ENCODE measurements at places on chromosomes 6 and 20.
A peak's percentile ranks its signal among the peaks of the same experiment; 100 is the strongest.

DNA sequence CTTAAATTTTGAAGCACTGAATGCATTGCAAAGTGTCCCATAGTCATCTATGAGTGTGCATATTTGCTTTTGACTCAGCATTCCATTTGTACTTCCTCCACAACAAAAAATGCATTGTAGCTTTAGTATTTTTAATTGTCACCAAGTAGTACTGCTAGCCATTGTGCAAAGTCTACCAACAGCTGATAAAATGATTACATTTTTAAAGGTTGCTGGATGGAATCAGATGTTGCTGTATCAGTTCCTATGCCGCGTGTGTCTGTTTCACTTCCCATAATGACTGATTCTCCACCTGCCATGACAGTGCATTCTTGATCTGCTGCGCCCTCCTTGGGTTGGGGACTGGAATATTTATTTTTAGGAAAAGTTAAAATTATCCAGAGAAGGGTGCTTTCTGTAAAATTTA lies 41.2 kb downstream of the SLX4IP start:
- peak; percentile 82 for DNase-seq

- DNase-seq, result peak; percentile 28
These were observed 153.3 kb downstream of the SCML4 start for GRCh38 chr6:107670792-107671199.

- no peak for DNase-seq
These were observed 369.0 kb downstream of the PREX1 start for GRCh38 chr20:48458601-48459385.

DNA sequence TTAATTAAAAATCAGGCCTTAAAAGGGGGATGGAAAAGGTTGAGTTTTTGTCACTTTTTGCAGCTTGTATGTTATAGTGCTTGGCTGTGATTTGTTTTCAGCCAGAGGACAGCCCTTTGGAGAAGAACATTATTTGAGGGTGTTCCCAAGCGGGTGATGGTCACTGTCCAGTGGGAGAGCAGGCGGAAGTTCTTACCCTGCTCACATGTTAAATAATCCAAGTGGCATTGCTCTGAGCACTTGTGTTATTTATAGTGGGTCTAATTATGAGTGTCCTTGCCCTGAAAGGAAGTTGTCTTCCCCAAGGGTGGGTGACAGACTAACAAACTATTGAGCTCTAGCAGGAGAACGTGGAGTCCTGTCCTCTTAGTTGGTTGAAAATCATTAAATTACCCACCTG lies 49.5 kb downstream of the DOK5 start:
- DNase-seq, result no peak

GRCh38 chr6:98833307-98834059 lies 891 bp upstream of the POU3F2 start:
- DNase-seq, result no peak

DNA sequence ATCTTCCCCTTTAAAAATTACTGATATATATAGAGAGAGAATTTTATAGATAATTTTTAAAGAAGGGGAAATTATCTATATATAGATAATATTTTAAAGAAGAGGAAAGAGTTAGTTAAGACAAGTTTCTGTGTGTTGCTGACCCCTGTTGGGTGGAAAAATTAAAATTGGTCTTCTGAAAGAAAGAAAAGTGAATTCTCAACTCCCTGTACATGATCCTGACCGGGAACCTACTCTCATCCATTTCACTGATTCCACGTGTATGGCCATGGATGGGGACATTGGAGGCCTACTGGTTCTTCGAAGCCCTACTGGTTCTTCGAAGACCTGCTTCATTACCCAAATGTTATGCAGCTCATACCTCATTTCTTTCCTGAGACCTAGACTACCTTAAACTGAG lies 53.0 kb upstream of the TCF21 start:
- no peak for DNase-seq

DNA sequence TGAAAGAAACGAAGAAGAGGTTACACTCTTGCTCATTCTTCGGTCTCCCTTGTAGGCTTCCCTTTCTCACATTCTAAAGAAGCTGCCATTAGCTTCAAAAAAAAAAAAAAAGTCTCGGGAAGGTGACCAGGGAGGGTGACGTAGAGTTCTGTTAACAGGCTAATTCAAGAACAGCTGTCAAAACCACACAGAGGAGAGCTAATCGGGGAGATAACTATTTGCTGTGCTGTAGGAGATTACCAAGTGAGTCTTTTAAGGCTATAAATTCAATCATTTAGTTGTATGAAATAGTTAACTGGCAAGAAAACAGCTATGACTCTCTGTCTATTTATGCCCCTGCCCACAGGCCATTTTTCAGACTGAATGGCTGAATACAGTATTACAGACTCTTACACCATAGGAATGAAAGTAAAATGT lies 256.8 kb downstream of the SYNE1 start:
- DNase-seq, result no peak

GRCh38 chr20:46218656-46219055 lies 89.6 kb downstream of the CDH22 start:
- no peak for DNase-seq

DNA sequence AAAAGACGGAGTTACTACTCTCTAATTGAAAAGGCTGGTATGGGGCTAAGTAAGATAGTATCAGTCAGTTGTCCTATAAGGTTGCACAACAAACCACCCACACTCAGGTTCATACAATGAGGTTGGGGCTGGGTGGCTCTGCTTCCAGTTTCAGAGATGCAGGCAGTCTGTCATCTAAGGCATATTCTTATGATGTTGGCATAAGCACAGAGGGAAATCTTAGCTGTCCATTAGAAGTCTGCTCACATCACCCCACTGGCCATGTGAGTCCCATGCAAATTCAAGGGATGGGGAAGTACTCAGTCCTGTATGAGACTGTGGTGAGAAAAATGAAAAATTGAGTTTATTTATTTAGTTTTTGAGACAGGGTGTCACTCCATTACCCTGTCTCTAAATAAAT lies 118.6 kb downstream of the LAMP5 start:
- no peak for DNase-seq

GRCh38 chr20:20487811-20488210 lies 119.9 kb downstream of the INSM1 start:
- DNase-seq, result no peak

GRCh38 chr6:81900616-81901015 lies 148.1 kb upstream of the TENT5A start:
- DNase-seq, result no peak

DNA sequence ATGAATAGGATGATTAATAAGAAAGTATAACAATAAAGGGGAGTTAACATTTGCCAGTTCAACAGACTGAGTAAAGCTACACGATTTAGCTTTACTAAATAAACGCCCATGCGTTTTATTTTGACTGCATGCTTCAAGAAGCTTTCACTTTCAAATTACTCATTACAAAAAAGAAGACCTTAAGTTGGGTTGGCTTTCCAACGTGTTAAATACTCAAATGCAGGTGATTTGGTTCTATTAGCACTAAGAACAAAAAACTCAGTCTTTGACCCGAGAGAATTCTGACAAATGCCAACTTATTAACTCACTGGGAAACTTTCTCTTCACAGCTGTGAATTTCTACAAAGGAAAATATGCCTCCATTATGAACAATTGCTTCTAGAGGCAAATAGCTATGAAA lies 24.8 kb downstream of the RNF146 start:
- no peak for DNase-seq

DNA sequence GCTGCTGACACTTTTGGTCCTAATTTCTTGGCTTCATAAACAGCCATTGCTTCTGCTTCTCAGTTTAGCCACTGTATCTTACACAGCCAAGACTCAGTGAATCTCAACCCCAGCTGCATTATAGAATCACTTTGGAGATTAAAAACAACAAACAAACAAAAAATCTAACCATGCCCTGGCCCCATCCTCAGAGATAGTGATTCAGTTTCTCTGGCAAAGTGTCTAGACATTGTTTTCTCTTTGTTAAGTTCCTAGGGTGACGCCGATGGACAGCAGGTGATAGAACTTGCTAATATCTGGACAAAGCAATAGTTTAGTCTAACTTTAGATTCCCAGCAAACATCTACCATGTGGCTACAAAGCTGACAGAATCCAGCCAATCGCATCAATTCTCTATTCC lies 2.9 kb downstream of the ADGRF5 start:
- DNase-seq, result no peak

DNA sequence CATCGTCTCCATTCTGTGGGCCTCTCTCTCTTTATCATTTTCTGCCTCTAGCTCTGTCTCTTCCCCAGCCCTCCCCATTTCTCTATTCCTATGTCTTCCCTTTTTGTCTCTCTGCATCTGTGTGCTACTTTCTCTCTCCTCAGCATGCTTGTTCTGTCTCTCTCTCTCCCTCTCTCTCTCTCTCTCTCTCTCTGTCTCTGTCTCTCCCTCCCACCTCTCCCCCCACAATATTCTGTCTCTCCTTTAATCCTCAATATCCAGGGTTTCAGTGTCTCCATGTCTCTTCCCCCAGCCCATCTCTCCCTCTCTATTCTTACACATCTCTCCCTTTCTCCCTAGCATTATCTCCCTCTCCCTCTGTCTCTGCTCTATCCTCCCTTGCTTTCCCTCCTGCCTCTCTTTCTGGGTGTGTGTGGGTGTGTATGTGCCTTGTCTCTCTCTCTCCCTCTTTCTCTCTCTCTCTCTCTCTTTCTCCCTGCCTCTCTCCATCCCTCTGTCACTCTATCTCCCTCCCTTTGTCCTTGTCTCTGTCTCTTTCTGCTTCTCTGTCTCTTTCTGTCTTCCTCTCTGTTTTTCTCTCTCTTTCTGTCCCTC lies 76.9 kb upstream of the SIRPA start:
- no peak for DNase-seq

DNA sequence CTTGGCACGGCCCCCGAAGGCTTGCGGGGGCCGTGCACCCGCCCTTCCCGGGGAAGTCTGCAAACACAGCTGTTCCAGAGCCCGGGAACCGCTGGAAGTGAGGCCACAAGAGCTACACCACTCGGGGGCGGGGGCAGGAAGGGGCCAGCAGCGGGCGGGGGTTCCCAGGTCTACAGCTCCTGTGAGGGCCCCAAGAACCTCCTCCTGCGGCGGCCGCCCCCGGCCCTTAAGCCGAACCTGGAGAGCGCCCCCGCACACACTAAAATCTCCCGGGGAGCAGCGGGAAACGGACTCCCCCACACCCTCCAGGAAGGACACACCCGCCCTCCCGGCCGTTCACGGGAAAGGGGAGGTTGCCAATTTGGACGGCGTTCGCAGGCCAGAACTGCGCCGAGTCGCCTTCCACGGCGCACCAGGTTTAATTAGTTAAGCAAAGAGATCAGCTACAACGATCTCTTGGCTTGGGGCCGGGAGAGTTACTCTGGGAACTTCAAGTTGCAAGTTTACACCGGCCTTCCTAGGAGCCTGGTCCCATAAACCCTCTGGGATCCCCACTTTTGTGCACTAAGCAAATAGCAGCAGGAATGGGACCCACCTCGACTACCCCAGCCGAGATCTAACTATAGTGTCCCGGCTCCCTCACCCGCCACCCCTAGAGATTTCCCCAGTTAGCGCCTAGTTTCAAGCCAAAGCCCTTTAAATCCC lies 1.7 kb downstream of the JAG1 start:
- peak; percentile 57 for DNase-seq

DNA sequence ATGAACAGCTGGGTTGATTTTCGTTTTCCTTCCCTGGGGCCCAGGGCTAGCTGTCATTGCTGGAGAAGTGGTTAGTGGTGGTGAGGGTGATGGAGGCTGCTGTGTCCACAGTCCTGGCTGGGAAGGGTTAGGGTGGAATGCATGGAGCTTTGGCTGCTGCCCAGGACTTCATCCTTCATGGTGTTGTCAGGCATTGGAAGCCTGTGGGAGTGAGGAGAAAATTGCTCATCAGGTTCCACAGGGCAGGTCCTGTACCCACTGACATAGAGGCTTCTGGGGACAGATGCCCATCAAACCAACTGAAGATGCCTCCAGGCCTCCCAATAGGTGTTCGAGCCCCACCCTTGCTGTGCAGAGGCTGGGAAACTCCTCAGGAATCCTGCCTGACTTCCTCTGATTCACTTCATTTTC lies 262.4 kb upstream of the SUPT3H start:
- DNase-seq, result no peak

DNA sequence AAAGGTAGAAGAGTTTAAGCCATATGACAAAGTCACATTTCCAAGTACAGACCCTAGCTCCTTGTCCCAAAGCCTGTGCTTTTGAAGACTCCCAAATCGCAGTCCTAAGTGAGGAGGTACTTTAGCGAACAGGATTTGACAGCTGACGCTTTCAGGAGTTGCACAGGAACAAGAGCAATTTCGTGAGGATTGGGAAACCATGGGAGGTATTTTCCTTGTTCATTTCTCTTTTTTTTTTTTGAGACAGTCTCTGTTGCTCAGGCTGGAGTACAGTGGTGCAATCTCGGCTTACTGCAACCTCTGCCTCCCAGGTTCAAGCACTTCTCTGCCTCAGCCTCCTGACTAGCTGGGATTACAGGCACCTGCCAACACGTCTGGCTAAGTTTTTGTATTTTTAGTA lies 150.6 kb downstream of the MTHFD1L start:
- DNase-seq, result no peak

- no peak for DNase-seq
These were observed 260.7 kb upstream of the ECI2 start for GRCh38 chr6:4396044-4396443.

DNA sequence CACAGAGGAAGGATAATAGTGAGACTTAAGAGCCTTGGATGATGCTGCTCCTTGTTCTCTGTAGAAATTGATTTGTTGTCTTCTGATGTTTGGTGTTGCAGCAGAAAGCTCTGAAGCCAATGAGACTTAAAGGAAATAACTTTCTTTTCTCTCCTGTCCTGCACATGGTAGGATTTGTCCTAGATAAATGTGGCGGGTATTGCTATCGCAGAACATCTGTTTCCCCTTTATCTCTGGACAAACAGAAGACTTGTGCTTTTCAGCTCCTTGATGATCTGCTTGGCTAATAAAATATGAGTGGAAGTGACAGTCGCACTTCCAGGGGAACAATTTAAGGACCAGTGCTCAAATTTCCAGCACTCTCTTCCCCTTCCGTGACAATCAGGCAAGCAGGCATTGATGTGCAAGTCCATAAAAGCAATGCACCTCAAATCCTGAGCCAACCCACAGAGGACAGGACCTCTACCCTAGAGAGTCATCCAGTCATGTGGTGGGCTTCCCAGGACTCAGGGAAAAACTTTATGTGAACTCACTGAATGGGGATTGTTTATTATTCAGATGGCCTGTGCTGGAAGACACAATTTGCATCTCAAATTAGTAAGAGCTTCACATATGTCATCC lies 9.9 kb upstream of the NCR2 start:
- DNase-seq, result no peak

All from RPMI8226 (cell line).